ENCODE measurements at places on chromosomes 1 and 21.

GRCh38 chr1:15965228-15965767, 10.6 kb downstream of the ZBTB17 start:
- H3K36me3 ChIP-seq: peaks cover 52% of the 10 kb centered on the region
- peak; percentile 70 for DNase-seq
- peak overlapping the region; percentile 100 for H3K27ac ChIP-seq
- peaks cover 63% of the 10 kb centered on the region for H3K4me1 ChIP-seq

- no peak for DNase-seq
- no peaks in the 10 kb centered on the region for H3K4me1 ChIP-seq
- no peak overlapping the region for H3K27ac ChIP-seq
- no peaks in the 10 kb centered on the region for H3K36me3 ChIP-seq
Measured at GRCh38 chr21:23837564-23837963, 1769.7 kb downstream of the MRPL39 start.

DNA sequence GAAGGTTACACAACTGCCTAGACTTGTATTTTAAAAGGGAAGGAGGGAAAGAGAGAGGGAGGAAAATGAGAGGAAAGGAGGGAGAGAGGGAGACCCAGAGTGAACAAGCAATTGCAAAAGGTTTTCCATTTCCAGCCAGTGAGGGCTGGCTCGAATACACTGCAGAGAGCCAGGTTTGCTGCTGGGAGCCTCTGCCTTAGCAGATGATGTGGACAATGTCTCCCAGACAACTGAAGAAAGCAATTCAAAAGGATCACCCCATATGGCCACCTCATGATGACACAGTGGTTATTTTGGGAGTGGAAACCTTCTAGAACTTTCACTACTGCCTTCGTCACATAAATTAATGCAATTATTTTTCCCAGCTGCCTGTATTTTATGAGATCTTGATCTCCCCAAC, 86.4 kb downstream of the BCAR3 start:
- H3K4me1 ChIP-seq: peaks cover 3% of the 10 kb centered on the region
- H3K36me3 ChIP-seq: no peaks in the 10 kb centered on the region
- no peak overlapping the region for H3K27ac ChIP-seq
- DNase-seq: no peak
- H3K4me3 ChIP-seq: no peak overlapping the region
- H3K27me3 ChIP-seq: peaks cover 30% of the 10 kb centered on the region

DNA sequence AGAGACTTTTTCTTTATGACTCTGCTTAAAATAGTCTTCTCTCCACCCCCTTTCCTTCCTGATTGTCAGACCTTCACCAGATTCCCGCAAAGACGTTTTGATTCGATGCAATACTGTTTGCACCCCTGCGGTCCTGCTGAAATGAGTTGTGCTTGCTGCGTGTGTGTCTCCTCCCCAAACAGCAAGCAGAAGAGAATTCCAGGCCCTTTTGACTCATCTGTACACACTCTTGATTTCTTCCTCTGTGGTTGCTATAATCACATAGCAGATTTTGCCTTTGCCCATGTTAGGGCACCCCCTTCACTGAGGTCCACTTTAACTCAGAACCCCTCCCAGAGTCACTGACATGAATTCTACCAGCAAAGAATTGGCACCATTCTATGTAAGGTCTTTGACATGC, 136.5 kb downstream of the ZZZ3 start:
- H3K4me3 ChIP-seq: no peak overlapping the region
- no peaks in the 10 kb centered on the region for H3K4me1 ChIP-seq
- DNase-seq: no peak

DNA sequence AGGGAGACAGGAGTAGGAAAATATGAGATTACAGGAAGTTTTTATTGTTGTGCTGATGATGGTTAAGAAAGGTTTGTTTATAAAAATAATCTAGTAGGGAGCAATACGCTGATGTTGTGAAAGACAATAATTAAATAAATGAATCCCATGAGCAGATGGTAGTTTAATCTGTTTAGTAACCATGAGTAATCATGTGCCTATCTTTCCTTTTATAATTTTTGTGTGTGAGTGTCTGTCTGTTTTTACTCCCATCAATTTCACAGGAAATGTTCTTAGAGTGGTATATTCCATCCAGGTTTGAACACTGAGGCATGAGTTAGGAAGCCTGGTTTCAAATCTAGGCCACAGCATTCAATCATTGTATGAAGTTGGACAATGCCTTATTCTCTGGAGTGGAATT, 180.5 kb downstream of the OLFM3 start:
- H3K4me3 ChIP-seq: no peak overlapping the region
- H3K27me3 ChIP-seq: peaks cover 3% of the 10 kb centered on the region
- H3K27ac ChIP-seq: no peak overlapping the region
- no peaks in the 10 kb centered on the region for H3K36me3 ChIP-seq
- no peaks in the 10 kb centered on the region for H3K4me1 ChIP-seq
- no peak for DNase-seq

DNA sequence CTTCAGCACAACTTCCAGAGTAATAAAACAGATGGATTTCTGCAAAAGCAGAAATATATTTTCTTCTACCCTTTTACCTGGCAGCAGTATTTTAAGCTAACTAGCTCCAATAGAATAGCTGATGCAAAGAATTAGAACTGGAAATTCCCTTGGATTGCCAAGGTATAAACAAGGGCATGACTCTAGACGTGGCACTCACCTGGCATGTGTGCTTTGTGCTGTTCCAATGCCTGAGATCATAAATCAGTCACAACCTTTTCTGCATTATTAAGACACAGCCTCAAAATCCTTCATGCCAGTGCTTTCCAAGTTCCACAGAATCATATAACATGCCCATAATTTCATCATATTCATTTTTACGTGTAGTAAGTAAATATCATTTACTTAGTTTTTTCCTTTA, 1048.7 kb downstream of the ADGRL2 start:
- H3K4me1 ChIP-seq: no peaks in the 10 kb centered on the region
- no peak overlapping the region for H3K4me3 ChIP-seq
- H3K36me3 ChIP-seq: no peaks in the 10 kb centered on the region
- DNase-seq: no peak

GRCh38 chr21:26965040-26965906, 1.6 kb downstream of the ADAMTS5 start:
- H3K4me3 ChIP-seq: no peak overlapping the region
- no peak overlapping the region for H3K27ac ChIP-seq
- H3K4me1 ChIP-seq: no peaks in the 10 kb centered on the region
- H3K27me3 ChIP-seq: peaks cover 41% of the 10 kb centered on the region

DNA sequence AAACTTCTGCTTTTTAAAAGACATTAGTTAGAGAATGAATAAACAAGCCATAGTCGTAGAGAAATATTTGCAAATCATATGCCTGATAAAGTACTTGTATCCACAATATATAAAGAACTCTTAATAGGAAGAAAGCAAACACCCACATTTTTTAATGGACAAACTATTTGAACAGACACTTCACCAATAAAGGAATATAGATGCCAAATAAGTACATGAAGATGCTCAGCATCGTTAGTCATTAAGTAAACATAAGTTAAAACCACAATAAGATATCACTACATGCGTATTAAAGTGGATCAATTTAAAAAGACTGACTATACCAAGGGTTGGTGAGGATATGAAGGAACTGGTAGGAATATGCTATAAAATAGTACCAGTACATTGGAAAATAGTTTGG, 142.3 kb upstream of the ZC3H11B start:
- no peaks in the 10 kb centered on the region for H3K27me3 ChIP-seq
- H3K27ac ChIP-seq: no peak overlapping the region
- H3K36me3 ChIP-seq: no peaks in the 10 kb centered on the region
- DNase-seq: no peak

DNA sequence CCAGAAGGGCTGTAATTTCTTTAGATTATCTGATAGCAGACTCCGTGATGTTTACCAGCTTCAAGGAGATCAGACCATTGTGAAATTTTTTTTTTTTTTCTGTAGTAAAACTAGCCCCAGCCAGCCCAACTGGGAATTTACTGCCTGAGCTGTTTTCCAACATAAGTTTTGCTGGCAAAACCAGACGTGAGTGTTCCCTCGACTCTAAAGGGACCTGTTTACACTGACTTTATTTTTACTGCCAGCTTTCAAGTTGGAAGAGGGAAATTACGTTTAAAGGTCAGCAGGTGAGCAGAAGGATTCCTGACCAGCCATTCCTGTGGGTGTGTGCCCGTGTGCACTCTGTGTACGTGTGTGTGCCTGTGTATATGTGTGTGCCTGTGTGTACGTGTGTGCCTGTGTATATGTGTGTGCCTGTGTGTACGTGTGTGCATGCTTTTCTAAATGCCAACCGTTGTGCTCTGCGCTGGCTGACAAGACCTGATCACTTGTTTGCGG, 374 bp downstream of the MAB21L3 start:
- no peak for DNase-seq
- H3K4me1 ChIP-seq: no peaks in the 10 kb centered on the region
- no peak overlapping the region for H3K27ac ChIP-seq
- no peaks in the 10 kb centered on the region for H3K36me3 ChIP-seq
- no peak overlapping the region for H3K4me3 ChIP-seq
- peaks cover 16% of the 10 kb centered on the region for H3K27me3 ChIP-seq

DNA sequence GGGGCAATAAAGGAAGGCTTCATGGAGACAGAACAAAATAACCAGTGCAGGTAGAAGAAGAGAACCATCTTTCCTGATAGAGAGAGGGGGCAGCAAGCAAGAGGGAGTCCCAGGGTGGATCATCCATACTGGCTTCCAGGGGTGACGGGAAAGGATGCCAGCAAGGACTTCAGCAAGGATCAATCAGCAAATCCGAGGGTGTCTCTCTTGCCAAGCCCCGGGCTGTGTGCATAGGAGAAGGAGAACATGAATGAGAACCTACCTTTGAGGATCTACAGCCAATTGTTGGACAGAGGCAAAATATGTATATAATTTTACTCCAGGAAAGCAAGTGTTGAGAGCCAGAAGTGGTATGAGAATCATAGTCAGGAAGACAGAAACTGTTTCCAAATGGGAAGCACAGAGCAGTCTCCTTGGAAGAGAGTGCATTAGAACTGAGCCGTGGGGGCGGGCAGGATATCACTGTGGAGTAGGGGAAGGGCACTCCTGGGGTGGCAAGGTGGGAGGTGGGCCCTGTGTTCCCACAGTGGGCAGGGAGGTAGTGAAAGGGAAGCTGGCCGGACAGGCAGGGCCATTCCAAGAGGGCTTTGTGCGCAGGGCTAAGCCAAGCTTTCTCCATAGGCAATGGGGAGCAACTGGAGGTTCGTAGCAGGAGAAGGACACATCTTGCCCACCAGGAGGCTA, 1.1 kb upstream of the S100A9 start:
- H3K4me1 ChIP-seq: peaks cover 7% of the 10 kb centered on the region
- no peaks in the 10 kb centered on the region for H3K27me3 ChIP-seq
- no peaks in the 10 kb centered on the region for H3K36me3 ChIP-seq
- no peak overlapping the region for H3K4me3 ChIP-seq

GRCh38 chr1:16342331-16343062, 9.8 kb downstream of the FBXO42 start:
- H3K4me1 ChIP-seq: peaks cover 2% of the 10 kb centered on the region
- no peaks in the 10 kb centered on the region for H3K27me3 ChIP-seq
- DNase-seq: no peak
- H3K36me3 ChIP-seq: peaks cover 7% of the 10 kb centered on the region
- no peak overlapping the region for H3K27ac ChIP-seq

DNA sequence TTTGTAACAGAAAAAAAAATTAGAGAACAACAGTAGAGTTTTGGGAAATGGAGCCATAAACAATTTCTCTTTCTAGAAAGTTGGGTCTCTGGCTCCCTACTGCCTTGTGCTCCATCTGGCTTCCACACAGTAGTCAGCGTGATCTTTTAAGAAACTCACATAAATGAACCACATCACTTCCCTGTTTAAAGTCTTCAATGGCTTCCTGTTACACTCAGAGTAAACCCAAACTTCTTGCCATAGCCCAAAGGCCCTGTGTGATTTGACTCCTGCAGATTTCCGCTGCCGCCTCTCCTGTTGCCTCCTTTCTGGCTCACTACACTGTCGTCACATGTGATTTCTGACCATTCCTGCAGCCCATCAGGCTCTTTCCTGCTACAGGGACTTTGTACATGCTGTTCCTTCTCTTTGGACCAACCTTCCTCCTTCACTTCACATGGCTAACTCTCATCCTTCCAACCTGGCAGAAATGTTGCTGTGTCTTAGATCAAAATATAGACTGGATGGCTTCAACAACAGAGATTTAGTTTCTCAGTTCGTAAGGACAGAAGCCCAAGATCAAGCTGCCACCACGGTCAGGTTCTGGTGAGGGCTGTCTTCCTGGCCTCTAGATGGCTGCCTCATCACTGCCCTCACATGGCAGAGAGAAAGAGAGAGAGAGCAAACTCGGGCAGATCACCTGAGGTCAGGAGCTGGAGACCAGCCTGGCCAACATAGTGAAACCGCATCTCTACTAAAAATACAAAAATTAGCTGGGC, 34.0 kb downstream of the OPRD1 start:
- H3K4me1 ChIP-seq: peaks cover 7% of the 10 kb centered on the region
- H3K36me3 ChIP-seq: no peaks in the 10 kb centered on the region
- peak overlapping the region; percentile 4 for H3K27ac ChIP-seq
- H3K4me3 ChIP-seq: no peak overlapping the region
- no peak for DNase-seq
- H3K27me3 ChIP-seq: no peaks in the 10 kb centered on the region

DNA sequence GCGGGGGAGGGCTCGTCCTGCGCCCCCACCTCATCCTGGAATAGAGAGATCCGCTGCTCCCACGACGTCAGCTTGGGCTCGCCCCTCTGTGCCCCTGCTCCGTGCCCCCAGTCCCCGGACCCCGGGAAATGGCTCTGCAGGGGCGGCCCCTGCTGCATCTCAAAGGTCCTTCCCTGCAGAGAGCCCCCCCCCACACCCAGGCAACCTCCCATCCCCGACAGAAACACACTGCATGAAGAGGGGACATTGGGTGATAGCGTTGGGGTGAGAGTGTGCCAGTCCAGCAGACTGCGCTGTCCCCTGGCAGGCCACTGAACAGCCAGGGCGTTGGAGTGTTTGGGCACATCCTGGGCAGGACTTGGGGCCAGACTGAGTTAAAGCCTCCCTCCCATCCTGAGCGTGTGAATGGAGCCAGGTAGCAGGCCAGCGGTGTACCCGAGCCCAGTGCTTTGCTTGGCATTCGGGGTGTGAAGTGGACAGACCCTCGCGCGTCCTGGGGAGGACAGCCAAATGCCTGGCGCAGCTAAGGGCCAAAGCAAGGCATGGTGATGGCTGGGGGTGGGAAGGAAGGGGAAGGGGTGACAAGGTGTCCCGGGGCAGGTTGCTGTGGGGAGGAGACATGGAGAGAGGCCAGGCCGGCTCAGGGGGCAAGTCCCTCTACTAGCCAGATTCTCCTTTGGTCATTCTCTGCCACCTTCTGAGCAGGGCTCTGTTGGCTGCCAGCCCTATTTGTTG, 633 bp upstream of the ETNK2 start:
- no peaks in the 10 kb centered on the region for H3K36me3 ChIP-seq
- H3K4me3 ChIP-seq: peak overlapping the region; percentile 71
- H3K4me1 ChIP-seq: no peaks in the 10 kb centered on the region
- DNase-seq: no peak
- H3K27me3 ChIP-seq: peaks cover 21% of the 10 kb centered on the region

GRCh38 chr1:178072326-178072725, 21.6 kb upstream of the RASAL2 start:
- H3K27me3 ChIP-seq: no peaks in the 10 kb centered on the region
- H3K36me3 ChIP-seq: no peaks in the 10 kb centered on the region
- DNase-seq: no peak
- H3K4me1 ChIP-seq: no peaks in the 10 kb centered on the region
- H3K4me3 ChIP-seq: no peak overlapping the region
- H3K27ac ChIP-seq: no peak overlapping the region
